ENCODE measurements at places on chromosomes 4 and X.

- DNase-seq = no peak
These were observed 42.2 kb downstream of the UGT2A3 start for GRCh38 chr4:68909385-68909784.

GRCh38 chrX:140050906-140051305 is 85.6 kb upstream of the CXorf66 start:
- DNase-seq = no peak

DNA sequence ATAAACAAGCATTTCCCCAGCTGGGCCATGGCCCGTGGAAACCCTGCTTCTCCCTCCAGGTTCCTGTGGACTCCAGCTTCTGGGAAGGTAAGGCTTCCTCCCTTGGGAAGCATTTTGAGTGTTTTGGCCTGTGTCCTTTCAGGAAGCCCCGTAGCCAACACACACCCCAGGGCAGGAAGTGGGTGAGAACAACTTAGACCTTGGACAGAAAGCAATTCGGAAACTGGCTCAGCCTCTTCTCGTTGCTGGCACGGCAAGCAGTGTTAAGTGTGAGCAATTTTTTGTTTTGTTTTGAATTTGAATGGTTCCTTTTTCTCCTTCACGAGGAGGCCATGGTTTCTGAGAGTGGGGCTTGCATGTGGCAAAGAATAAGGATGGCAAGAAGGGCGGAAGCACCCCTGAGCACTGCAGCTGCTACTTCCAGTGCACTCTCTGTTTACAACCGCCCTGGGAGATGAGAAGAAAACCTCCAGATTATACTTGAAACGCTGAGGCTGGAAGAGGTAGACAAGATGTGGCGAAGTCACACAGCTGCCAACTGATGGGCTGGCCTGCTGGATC is 14.1 kb upstream of the CYTL1 start:
- DNase-seq = no peak

DNA sequence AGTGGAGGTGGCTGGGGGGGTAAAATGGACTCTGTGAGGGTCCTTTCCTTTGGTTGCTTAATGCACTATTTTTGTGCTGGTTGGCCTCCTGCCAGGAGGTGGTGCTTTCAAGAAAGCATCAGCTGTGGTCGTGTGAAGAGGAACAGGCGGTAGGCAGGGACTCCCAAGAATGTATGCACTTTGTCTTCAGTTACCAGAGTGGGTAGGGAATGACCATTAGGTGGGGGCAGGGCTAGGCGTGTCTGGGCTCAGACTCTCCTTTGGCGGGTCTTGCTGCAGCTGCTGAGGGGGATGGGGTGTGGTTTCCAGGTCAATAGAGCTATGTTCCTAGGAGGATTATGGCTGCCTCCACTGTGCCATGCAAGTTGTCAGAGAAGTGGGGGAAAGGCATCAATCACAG is 509.0 kb downstream of the PCDH19 start:
- DNase-seq = no peak

GRCh38 chr4:25624616-25625015 is 31.0 kb upstream of the SLC34A2 start:
- no peak for DNase-seq

DNA sequence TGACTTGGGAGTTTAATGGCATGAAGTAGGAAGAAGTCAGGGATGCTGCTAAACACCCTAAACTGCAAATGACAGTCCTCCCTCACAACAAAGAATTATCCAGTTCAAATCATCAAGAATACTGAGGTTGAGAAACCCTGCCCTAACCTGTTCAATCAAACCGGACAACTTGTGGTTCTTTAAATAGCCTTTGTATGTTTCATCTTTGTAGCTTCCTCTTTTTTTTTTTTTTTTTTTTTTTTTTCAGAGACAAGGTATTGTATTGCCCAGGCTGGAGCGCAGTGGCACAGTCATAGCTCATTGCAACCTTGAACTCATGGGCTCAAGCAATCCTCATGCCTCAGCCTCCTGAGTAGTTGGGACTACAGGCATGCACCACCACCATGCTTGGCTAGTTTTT is 52.5 kb upstream of the TTC29 start:
- no peak for DNase-seq

Measured in H1 (cell line).